ENCODE measurements at places on chromosomes 7 and 10. TPM values are rescaled to one million over a fixed set of nuclear protein-coding genes. Genes with fewer than 3 reads are reported as not detected.

DNA sequence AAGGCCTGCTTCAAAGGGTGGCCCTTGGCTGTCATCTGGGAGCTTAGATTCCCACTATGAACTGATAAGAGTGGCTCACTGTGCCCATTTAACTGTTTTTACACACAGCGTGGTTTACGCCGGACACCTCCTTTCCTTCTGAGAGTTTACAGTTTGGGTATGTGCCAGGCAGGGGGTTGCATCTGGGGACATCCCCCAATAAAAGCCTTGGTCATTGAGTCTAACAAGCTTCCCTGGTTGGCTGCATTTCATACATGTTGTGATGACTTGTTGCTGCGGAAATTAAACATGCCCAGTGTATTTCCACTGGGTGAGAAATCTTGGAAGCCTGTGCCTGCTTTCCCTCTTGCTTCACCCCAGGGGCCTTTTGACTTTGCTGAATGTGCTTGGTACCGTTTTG, 264.1 kb upstream of the NPY start:
- no peak for DNase-seq

DNA sequence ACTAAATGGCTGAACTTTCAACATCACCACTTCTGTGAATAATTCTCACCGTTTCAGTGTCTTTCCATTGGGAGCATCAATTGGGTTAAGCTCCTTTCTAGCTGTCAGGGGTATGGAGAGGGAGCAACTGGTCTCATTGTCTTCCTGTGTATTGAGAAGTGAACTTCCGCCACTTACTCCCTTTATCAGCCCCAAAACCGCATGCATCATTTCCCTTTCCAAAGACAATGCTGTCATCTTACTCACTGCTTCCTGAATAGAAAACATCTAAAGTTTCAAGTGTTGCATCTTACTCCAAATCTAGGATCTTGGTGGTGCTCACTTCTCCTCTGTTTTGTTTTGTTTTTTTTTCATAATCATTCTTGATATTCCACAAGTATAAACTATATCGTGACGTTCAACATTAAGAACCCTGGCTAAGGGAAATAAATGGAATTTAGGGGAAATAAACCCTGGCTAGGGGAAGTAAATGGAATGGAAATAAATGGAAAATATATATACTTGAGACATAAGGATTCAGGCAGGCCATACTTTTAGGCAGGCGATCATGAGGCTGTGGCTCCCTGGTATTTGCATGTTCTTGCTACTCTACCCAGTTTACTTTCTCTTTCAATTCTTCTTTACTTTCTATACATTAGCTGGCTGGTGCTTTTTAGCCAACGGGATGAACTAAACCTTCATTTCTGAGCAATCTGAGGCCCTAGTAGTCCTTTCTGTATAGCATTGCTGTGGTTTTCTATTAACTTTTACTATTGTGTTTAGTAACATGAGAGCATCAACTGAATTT, 371.9 kb downstream of the BMPER start:
- DNase-seq = peak; percentile 82

The PAX2 gene
- not detected for total RNA-seq

DNA sequence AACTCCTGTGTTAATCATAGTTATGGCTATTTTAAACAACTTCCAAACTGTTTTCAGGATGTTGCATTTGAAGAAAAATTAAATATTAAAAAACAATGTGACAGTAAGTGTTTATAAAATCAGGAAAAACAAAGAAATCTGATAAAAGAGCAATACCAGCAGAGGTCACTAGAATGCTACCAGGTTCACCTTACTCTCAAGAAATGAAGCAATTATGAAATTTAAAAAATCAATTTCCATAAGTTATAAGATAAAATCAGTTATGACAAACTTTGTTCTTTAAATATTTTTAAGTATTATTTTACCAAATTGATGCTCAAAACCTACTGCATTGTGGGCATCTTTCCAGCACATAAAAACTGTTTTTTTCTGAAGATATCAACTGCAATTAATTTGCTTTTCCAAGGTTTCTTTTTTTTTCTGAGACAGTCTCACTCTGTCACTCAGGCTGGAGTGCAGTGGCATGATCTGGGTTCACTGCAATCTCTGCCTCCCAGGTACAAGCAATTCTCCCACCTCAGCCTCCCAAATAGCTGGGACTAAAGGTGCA, 50.7 kb upstream of the RHEB start:
- DNase-seq = no peak

DNA sequence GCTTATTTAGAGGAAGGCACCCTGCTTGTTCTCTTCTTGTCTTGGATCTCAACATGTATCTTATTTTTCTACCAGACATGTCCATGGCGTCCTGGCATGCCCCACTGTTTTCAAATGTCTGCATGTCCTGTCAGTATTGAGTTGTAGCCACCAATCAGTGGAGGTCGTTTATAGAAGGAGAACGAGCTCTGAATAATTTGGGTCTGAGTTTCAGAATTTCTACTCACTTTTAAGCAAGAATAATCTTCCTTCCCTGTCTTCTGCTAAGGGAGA, 2.9 kb upstream of the HOXA13 start:
- no peak for DNase-seq

- DNase-seq = peak; percentile 83
Measured at GRCh38 chr7:131583430-131583829, 27.0 kb upstream of the PODXL start.

DNA sequence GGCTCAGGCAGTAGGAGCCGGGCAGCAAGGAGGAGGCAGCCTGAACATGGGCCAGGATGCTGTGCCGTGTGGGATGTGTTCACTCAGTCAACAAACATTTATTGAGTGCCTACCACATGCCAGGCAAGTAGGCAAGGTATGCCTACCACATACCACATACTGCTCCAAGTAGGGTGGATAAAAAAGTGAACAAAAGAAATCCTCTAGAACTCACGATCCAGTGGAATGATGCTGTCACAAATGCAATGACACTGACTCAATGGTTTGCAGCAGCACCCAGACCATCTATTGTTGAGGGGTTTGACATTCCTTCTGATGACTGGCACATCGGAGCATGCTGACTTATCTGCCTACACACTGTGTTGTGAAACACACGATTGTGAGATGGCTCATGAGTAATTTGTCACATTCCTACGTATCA, 413.5 kb downstream of the NRG3 start:
- DNase-seq = no peak

The ARHGEF35 gene
- 3.6 TPM for total RNA-seq
